ENCODE measurements at places on chromosomes 16 and 17.

DNA sequence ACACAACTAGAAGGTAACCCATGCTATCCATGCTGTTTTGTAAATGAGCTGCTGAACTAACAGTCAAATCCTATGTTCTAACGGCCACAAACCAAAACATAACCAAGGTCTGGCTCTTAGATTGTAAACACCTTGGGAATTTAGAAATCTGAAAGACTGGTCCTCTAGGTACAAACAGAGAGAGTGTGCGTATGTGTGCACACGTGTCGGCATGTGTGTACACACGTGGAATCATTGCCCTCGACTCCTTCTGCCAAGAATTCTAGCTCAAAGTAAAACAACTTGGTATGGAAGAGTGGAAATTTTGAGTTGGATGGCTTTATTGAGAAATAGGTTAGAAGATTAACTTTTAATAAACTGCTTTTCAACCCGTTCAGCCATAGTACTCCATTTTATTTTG, 18.1 kb upstream of the GHDC start:
- no peak for DNase-seq

GRCh38 chr16:57127037-57127763, 34.8 kb downstream of the CPNE2 start:
- DNase-seq: no peak

GRCh38 chr17:47957591-47958490, at the start of gene PRR15L:
PRR15L (minus strand) TSS chr17:47957883; CDS start chr17:47953234, 4,649 bp downstream.
- no peak for DNase-seq

DNA sequence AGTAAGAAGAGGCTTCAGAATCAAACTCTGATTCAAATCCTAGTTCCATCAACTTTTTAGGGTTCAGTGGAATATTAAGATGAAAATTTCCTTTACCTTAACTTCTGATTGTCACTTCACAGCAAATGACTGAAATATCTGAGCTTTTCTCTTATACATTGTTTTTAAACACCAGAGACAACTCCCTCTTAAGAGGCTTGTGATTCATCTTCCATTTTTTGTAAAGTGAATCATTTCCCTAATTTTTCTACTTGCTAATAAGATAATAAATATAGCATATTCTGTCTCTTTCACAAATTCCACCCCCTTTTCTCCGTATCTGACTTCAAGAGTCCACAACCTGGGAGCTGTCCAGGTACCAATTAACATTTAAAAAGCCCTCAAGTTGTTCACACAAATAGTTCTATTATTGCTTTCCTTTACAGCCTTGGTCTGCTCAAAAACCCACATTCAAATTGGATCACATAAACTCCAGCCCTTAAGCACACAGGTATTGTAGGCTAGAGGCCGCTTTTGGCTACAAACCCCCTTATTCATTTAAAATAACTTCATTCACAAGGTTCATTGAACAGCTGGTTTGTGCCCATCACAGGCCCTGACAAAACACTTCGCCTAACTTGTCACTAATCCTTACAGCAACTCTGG, 14.1 kb upstream of the UTP6 start:
- no peak for DNase-seq

GRCh38 chr17:82154881-82155331, 56.9 kb upstream of the FASN start:
- no peak for DNase-seq

GRCh38 chr17:79464318-79465010, 146.4 kb downstream of the RBFOX3 start:
- no peak for DNase-seq

- DNase-seq: no peak
These were observed 344.2 kb downstream of the CPPED1 start for GRCh38 chr16:12459391-12460063.

DNA sequence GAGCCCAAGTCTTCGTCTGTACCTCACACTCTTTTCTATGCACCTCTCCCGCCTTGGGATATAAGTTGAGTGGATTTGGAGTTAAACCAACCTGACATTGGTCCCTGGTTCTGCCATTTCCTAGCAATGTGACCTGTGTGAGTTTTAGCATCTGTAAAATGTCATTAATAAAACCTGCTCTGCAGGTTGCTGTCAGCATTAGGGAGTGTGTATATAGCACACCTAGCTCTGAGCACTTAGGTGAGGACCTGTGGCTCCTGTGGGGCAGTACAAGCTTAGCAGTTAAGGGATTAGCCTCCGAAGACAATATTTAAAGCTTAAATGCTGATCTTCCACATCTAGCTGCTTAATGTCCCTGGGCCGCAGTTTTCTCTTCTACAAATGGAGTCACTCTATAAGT, 248.0 kb downstream of the TMEM114 start:
- no peak for DNase-seq

DNA sequence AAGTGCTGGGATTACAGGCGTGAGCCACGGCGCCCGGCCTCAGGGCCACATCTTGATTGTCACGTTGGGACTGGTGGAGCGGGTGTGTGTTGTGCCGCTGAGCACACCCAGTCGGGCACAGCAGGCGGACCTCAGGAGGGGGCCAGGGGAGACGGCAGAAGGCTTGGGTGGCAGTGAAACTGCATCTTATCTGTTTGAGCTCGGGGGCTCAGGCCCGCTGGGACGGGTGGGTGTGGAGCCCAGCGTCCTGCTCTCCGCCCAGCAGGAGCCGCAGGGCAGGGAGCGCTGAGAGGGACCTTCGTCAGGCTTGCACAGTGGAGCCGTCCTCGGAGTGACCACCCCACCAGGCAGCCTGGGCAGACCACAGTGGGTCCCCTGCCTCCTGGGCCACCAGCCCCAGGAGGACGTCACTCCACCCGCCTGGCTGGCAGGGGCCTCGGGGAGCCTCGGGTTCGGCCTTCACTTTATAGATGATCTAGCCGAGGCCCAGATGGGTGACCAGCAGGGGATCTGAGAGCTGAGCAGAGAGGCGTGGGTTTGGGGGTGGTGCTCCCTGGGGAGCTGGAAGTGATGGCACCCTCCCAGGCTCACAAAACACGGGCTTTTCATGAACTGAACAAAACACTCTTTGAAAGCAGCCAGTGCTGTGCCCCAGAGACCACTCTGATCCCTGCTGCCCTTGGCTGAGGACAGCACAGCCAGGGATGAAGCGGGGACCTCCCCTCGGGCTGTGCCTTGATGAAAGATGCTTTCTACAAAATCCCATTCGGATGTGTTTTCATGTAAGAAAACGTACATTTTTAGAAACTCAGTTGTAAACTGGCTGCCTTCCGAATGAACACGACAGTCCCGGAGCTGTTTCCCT, 181.1 kb downstream of the SEC14L1 start:
- DNase-seq: no peak

DNA sequence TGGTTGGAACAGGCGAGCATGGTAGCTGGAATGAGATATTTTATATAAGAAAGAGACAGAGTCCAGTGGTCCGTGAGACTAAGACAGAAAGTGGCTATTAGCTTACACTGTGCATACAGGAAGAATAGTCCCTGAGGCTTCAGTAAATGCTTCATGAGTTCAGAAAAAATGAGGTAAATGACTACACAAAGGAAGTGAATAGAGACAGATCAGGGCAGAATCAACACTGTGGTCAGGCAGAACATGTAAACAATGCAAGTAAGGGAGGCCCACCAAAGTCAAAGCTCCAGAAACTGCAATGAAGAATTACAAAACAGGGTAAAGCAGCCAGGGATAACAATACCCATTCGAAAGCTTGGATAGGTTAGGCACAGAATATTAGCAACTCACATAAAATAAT, 4.8 kb downstream of the ABCA10 start:
- DNase-seq: no peak

All from fibroblast of skin of left biceps (primary cell).